ENCODE measurements at places on chromosomes 7 and 10.

DNA sequence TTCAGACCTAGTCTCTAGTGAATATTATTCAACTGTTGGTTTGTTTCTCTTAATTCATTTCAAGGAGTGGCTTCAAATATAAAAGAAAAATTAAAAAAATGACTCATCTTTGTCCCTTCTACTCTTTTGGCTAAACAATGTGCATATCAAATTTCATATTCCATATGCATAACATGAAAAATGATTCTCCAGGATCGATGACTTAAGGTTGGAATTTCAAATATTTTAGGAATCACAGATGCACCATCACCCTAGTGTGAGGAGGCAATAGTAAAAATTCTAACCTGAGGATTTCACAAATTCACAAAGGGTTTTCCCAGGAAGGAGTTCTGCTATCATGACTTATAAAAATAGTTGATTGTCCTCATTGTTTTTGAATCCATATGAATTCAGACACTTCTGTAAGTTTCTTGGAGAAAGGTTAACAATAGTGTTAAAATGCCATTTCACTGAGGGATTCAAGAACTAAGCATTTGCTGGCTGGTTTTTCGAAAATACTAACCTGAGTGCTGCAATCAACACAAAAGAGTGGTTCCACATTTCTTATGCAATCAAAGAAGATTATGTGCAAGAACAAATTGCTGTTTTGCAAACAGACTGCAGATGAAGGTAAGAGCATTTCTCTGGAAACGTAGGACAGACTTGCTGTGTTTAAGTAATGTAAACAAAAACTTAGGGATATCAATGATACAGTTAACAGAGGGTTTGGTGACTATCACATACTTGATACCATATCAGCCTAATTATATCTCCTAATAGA lies 547.5 kb upstream of the LRRTM3 start:
- H3K4me1 ChIP-seq, result no peaks in the 10 kb centered on the region
- no peak for DNase-seq
- no peaks in the 10 kb centered on the region for H3K36me3 ChIP-seq
- H3K4me3 ChIP-seq, result no peak overlapping the region
- H3K27ac ChIP-seq, result no peak overlapping the region

DNA sequence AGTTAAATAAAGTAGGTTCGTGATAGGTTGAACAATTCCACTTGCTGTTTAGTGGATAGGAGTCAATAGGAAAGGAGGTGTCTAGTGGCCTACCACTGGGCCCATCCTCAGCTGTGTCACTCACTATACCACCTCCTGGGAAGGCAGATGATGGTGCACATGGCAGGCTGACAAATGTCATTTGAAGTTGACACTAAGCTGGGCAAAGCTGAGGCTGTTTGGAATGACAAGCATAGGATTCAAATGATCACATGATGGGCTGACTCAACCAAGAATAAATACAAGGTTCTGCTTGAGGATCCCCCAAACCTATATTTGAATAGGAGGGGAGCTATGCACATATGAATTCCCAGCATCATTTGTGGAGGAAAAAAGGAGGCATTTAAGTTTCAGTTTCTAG lies 489.8 kb downstream of the RPS24 start:
- DNase-seq, result no peak
- no peak overlapping the region for H3K4me3 ChIP-seq
- H3K4me1 ChIP-seq, result no peaks in the 10 kb centered on the region
- H3K27me3 ChIP-seq, result peaks cover 3% of the 10 kb centered on the region

DNA sequence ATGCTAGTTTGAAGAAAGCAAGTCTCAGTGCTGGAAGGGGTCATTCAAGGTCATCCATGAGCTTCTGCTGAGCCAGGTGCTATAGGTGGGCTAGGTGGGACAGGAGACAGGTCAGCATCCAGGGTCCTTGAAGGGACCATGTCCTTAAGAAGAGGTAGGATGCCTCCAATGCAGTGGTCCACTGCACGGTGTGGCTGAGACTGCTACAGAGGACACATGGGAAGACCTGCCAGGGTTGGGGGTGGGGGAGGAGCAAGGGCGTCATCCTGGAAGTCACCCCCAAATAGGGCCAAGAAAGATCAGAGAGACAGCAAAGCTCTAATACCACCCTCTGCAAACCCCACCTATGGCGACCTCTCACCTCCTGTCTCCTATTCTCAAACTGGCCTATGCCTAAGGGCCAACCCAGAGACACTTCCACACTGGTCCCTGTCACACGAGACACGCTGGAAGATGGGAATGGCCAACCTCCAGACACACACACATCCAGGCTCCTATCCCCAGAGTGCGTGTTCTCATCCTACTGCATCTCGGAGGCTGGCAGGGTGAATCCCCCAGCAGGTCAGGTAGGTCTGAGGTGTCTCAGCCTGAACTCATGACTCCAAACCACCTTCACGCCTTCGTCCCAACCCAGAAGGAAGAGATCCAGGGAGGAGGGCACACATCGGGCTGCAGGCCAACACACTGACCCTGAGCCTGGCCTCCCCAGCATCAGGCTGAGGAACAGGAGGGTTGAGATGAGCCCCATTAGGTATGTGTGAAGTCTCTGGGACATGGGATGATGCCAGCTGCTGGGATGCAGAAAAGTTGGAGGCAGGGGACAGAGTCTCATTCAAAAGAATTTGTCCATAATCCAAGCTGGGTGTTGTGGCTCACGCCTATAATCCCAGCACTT lies 5.6 kb upstream of the PPP1R35 start:
- H3K27ac ChIP-seq, result no peak overlapping the region
- no peak overlapping the region for H3K4me3 ChIP-seq
- H3K27me3 ChIP-seq, result no peaks in the 10 kb centered on the region

DNA sequence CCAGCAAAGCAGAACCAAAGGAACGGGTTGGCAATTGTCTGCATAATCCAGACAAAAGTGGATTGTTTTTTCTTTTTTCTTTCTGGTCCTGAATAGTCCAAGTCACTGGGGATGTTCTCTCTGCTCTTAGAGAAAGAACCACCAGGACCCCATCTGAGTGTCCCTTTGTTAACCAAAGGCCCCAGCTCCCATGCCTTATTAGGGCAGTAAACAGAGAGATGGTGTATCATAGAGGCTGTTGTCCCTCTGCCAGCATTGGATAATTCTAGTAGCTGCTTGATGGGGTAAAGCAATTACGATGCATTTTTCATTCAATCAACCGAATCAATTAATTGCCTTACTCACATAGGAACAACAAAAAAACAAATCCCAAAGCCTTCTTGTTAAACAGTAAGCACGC lies 213.0 kb downstream of the BUB3 start:
- H3K4me1 ChIP-seq, result no peaks in the 10 kb centered on the region
- H3K27me3 ChIP-seq, result peaks cover 4% of the 10 kb centered on the region
- no peaks in the 10 kb centered on the region for H3K36me3 ChIP-seq
- H3K4me3 ChIP-seq, result no peak overlapping the region
- no peak for DNase-seq

GRCh38 chr10:97090035-97090434 lies 95.7 kb downstream of the SLIT1 start:
- H3K36me3 ChIP-seq, result no peaks in the 10 kb centered on the region
- H3K27me3 ChIP-seq, result peaks cover 14% of the 10 kb centered on the region
- no peak for DNase-seq
- H3K4me1 ChIP-seq, result no peaks in the 10 kb centered on the region
- H3K27ac ChIP-seq, result no peak overlapping the region
- no peak overlapping the region for H3K4me3 ChIP-seq

GRCh38 chr10:60810437-60811182 lies 32.3 kb downstream of the CDK1 start:
- H3K27me3 ChIP-seq, result no peaks in the 10 kb centered on the region
- no peak overlapping the region for H3K4me3 ChIP-seq
- no peaks in the 10 kb centered on the region for H3K4me1 ChIP-seq
- peaks cover 3% of the 10 kb centered on the region for H3K36me3 ChIP-seq

- peaks cover 13% of the 10 kb centered on the region for H3K36me3 ChIP-seq
- H3K4me3 ChIP-seq, result peak overlapping the region; percentile 47
- DNase-seq, result no peak
Observed at GRCh38 chr10:132332433-132332754, 401 bp downstream of the LRRC27 start.

GRCh38 chr7:26625286-26625685 lies 239.1 kb downstream of the SKAP2 start:
- no peaks in the 10 kb centered on the region for H3K36me3 ChIP-seq
- H3K4me1 ChIP-seq, result no peaks in the 10 kb centered on the region
- H3K27me3 ChIP-seq, result no peaks in the 10 kb centered on the region
- H3K4me3 ChIP-seq, result no peak overlapping the region
- no peak for DNase-seq

DNA sequence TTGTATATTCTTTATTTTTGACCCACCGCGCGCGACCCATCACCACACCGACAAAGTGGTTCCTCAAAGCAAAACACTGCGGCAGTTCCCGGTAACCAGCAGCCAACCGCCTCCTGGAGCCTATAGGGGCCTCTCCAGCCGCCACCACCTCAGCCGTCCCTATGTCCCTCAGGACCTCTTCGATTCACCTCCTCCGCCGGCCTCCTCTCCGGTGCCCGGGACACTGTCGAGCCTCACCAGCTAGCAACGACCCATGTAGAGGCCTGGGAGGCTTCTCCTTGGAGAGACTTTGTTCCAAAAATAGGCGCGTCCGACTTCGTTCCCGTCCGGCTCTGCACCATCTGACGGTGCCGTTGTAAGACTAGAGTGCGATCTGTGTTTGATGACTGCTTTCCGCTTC lies 158.8 kb downstream of the HGF start:
- no peak for DNase-seq
- no peaks in the 10 kb centered on the region for H3K27me3 ChIP-seq
- no peak overlapping the region for H3K4me3 ChIP-seq
- no peak overlapping the region for H3K27ac ChIP-seq

DNA sequence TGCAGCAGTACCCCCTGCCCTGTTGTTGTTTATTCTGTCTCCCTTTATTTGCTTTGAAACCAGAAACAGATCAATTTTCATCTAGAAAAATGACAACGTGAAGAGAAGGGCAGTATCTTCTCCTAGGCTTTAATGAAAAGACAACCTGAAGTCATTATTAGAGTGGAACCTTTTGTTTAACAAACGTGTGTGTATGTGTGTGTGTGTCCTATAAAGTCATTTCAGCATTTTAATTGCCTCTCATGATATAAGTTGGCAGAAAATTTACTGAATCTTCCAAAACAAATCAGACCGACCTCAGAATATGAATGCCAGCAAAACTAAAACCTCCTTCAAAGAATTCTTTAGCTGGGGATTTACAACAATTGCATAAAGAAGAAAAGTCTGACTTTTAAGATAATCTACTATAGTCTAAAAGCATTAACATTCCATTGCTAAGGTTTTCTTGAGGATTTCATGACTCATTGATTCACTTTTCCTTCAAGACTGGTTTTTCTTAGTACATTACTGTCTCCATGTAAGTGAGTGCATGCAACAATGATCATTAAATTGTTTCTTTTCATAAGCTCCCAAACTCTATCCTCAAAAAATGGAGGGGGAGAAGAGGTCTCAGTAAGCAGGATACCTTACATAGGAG lies 3.2 kb downstream of the GLI3 start:
- H3K36me3 ChIP-seq, result no peaks in the 10 kb centered on the region
- H3K27me3 ChIP-seq, result no peaks in the 10 kb centered on the region
- H3K4me1 ChIP-seq, result peaks cover 34% of the 10 kb centered on the region
- no peak overlapping the region for H3K27ac ChIP-seq
- H3K4me3 ChIP-seq, result no peak overlapping the region
- no peak for DNase-seq

- H3K4me3 ChIP-seq, result no peak overlapping the region
- H3K4me1 ChIP-seq, result no peaks in the 10 kb centered on the region
- peaks cover 8% of the 10 kb centered on the region for H3K36me3 ChIP-seq
- no peaks in the 10 kb centered on the region for H3K27me3 ChIP-seq
Observed at GRCh38 chr10:129568583-129569344, 101.7 kb downstream of the MGMT start.

DNA sequence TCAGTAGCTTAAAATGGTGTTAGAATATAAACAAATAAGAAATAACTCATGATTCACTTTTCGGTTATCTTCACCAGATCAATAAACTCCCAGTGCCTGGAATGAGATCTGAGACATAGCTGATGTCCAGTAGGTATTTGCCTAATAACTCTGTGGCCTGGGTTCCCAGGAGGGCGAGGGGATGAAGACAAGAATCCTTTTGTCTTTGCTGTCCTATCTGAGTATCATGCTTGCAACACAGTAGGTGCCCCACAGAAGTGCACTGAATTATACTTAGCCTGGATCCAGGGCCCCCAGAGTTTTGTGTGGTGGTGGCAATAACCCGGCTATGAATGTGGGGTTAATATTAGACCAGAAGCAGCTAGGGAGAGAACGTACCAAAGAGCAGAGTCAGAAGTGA lies 350.1 kb upstream of the AOAH start:
- H3K4me3 ChIP-seq, result no peak overlapping the region
- peaks cover 12% of the 10 kb centered on the region for H3K36me3 ChIP-seq
- no peak overlapping the region for H3K27ac ChIP-seq
- DNase-seq, result no peak

DNA sequence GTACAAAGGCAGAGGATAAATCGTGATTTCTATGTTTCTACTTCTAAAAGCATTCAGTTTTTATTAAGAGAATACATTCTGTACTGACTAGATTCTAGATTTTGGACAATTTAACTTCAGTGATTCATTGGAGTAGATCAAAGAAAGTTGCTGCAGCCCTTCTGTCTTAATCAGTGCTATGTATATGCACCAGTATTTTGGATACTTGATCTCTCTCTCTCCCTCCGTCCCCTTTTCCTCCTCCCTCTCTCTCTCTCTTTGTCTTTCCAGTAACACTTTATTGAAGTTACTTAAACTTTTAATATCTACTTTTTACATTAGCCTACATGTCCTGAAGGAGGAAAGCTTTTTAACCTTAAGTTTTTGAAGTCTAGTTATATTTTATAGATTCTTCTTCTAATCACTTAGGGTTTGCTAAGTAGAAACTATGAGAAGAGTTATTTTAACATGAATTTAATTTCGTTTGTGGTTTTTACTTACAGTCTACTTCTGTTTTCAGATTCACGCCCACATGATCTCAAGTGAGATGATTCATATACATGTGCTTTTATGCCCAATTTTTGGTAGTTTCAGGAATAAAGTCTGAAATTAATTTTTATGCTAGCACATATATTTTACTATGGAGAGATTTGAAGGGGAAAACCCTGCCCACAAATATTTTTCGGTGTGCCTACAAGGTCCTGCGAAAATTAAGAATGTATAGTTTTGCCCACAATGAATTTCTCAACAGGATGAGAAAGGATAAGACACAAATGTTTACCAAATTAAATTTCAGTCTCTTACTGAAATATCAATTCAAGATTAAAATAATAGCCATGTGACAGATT lies 9.1 kb downstream of the MDFIC start:
- peaks cover 65% of the 10 kb centered on the region for H3K4me1 ChIP-seq
- no peak overlapping the region for H3K4me3 ChIP-seq
- H3K36me3 ChIP-seq, result peaks cover 8% of the 10 kb centered on the region
- peak overlapping the region; percentile 32 for H3K27ac ChIP-seq
- no peak for DNase-seq

- H3K36me3 ChIP-seq, result no peaks in the 10 kb centered on the region
- no peak overlapping the region for H3K4me3 ChIP-seq
- no peak for DNase-seq
- no peaks in the 10 kb centered on the region for H3K27me3 ChIP-seq
- H3K4me1 ChIP-seq, result no peaks in the 10 kb centered on the region
- H3K27ac ChIP-seq, result no peak overlapping the region
Observed at GRCh38 chr10:62027841-62028501, 126.5 kb downstream of the ARID5B start.

Measured in DND-41 (cell line).